ENCODE measurements at places on chromosomes 12 and 14. TPM values are rescaled to one million over a fixed set of nuclear protein-coding genes. Genes with fewer than 3 reads are reported as not detected.

- ATAC-seq: peak; percentile 82
Measured at GRCh38 chr12:88781909-88782308, 201.6 kb upstream of the KITLG start.

DNA sequence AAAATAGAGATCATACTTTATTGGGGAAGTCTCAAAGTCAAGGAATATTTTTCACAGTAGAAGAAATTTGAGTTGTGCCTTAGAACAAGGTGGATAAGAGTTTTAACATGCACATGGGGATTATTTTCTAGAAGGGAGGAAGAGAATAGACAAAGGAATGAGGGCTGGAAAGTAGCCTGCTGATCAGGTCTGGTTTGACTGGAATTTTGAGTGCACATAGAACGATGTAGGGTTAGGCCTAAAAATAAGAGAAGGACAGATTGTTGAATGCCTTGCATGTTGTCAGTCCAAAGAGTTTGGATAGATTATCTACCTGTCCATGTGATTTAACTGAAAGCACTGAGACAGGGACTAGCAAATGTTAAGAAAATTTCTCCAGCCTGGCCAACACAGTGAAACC lies 87.2 kb downstream of the SRGAP1 start:
- ATAC-seq: peak; percentile 92

INHBC gene
- total RNA-seq: not detected

DNA sequence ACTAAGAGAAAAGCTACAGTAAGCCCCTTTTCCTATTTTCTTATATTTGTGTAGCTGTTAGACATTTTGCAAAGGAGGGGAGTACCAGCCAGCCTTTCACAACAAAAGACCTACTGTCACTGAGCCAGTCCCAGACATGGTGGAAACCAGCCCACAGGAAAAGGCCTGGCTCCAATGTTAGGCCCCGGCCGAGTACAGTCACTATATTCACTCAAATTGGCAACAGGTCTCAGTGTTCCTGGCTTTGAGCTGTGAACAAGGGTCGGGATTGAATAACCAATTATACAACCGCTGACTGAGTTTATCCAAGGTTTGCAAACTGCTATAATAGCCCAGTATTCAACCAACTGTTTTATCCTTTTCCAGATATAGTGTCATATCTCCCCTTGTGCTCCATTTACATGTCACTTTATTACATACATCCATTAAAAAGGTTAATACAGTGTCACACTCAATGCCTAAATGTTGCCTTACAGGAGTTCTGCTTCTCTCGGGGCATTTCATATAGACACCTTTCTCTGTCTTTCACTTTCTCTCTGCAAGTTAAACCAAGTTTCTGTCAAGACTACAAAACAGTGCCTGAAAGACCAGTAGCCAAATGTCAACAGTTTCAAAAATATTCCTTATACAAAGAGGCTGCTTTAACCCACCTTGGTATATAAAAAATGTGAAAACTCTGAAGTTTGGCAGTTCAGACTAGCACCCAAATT lies 178.1 kb downstream of the SOX5 start:
- ATAC-seq: no peak

GRCh38 chr12:110067531-110067930 lies 19.2 kb upstream of the C12orf76 start:
- ATAC-seq: no peak

PDZRN4 gene
- 0.24 TPM for total RNA-seq

All from esophagus mucosa (tissue), 1 donor.